ENCODE measurements at places on chromosomes 1 and 21.

GRCh38 chr1:19038096-19038495 is 81.6 kb upstream of the IFFO2 start:
- no peak for DNase-seq

DNA sequence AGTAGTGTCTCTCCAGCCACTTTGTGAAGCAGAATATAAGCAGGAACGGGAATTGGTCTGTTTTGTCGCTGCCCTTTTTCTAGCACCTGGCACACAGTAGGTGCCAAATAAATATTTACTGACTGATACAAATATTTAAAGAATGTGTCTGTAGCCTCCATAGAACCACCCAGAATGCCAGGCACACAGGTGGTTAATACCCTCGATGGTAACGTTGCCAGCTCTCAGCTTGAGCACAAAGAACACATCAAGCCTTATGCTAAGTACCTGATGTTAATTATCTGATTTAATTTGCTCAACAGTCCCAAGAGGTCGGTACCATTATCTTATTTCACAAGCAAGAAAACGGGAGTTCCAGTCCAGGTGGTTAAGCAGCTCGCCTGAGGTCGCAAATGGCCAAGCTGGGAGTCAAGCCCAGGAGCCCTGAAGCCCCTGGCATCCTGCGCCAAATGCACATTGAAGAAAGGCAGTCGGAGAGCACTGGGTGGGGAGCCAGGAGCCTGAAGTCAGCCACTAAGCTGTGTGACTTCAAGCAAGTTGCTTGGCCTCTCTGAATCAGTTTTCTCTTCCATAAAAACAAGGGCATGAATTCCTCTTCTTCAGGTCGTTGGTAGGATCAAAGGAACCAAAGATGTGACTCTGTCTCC is 26.4 kb downstream of the HSPG2 start:
- no peak for DNase-seq

- DNase-seq = no peak
Measured at GRCh38 chr1:166073489-166073888, 93.3 kb downstream of the FAM78B start.

DNA sequence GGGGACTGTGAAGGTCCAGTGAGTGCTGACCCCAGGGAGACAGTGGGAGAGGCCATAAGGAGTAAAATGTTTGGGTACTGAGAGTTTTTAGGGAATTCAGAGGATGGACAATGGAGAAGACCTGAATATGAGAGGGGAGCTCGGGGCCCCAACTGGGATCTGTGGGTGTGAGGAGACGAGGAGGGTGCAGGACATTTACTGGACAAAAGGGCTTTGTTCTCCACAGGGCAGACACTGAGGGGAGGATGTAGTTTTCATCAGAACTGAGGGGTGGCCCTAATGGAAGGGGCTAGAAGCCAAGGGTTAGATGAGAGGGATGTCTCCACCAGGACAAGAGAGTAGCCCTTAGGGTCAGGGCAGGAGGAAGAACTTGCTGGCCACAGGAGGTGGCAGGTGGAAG is 30.0 kb downstream of the TMCC2 start:
- no peak for DNase-seq

DNA sequence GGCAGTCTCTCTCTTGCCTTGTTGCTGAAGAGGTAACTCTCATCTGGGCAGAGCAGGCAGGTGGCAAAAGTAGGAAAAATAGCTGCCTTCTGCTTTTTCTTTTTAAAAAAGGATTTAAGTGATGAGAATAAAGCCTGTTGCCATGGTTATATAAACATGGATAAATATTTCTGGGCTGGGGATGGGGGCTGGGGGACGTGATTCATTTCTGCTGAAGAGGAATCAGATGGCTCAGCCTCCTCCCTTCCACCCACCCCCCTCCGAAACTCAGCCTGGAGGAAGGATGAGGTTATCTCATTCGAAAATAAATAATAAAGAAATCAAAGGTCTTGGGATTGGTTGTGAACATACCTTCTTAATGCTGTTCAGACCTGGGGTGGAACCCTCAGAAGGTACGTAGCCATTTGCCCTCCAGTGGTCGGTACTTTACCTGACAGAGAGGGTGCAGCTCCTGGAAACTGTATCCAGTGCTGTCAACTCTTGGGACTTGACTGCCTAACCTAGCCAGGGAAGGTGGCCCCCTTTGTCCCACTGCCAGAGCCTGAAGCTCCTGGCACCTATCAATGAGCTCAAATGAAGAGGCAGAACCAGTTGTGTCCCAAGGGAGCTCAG is 3.8 kb upstream of the INKA2 start:
- DNase-seq = no peak

DNA sequence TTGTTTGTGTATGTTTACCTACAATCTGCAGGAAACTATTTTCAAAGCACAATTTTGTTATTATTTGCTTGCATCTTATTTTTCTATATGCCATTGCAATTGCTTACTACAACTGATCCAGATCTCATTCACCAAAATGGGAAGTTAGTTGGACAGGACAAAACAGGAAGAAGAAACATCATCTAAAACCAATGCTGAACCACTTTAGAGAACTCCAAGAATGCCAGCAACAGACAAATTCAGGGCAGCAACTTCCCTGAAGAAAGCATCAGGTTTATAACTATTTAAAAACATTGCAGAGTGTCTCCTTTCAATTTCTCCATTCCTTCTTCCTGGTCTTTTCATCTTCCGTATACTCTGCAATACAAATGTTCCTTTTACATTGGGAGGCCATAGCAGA is 82.4 kb upstream of the SMYD2 start:
- no peak for DNase-seq

- DNase-seq = no peak
Measured at GRCh38 chr1:236516929-236517704, 6.7 kb upstream of the LGALS8 start.

DNA sequence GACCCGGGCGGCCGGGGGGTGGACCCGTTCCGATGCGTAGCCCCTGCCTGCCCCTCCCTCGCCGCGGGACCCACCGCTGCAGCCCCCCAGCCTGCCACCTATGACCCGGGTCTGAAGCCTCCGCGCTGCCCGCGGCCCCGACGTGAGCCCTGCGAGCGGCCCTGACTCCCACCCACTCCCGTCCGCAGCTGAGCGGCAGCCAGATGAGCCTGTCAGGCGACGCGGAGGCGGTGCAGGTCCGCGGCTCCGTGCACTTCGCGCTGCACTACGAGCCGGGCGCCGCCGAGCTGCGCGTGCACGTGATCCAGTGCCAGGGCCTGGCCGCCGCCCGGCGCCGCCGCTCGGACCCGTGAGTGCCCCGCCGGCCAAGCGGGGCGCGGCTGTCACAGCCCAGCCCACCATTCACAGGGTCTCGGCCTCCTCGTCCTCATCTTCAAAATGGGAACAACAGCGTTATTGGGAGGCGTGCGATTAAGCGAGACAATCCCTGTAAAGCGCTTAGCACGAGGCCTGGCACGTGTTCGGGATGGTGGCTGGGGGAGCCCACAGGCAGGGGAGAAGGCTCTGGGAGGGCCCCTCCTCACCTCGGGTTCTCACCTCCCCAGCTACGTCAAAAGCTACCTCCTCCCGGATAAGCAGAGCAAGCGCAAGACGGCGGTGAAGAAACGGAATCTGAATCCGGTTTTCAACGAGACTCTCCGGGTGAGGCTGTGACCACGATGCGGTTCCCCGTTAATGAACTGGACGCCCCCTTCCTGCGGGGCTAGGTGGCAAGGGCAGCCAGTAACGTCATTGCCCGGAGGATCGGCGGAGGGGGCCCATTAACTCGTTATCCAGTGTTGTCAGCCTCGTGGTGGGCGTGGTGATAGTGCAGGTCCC is 8.2 kb downstream of the SYTL1 start:
- no peak for DNase-seq

GRCh38 chr1:150061632-150062101 is 5.9 kb upstream of the VPS45 start:
- peak; percentile 91 for DNase-seq

GRCh38 chr1:6424619-6425593 is at the start of gene ESPN:
Gene ESPN (plus strand): TSS chr1:6424776. CDS start chr1:6424956, 180 bp downstream.
- no peak for DNase-seq
